ENCODE measurements at places on chromosomes 16 and 17.
A peak's percentile ranks its signal among the peaks of the same experiment; 100 is the strongest.

GRCh38 chr16:67163164-67163998 lies 1.2 kb upstream of the HSF4 start:
- H3K4me3 ChIP-seq = peak overlapping the region; percentile 54
- peaks cover 31% of the 10 kb centered on the region for H3K36me3 ChIP-seq
- no peak for DNase-seq

DNA sequence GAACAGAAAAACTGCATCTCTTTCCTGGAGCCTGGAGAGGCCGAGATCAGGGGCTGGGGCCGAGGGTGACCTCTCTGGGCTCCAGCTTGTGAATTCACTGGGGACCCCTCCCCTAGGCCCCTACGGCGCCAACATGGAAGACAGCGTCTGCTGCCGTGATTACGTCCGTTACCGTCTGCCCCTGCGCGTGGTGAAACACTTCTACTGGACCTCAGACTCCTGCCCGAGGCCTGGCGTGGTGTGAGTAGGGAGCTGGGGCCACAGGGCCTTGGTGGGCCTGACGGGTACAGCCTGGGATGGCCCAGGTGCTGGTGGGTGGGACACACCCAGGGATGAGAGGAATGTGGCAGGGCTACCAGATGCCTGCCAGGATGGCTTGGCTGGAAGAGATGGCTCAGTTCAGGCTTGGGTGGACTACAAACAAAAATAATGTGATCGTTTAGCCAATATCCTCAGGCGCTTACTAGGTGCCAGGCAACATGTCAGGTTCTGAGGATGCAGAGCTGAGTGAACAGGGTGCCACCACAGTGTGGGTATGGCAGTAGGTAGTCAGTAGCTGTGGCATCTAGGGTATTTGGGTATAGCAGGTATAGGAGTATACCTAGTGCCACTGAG lies 1.8 kb downstream of the CCL22 start:
- peaks cover 2% of the 10 kb centered on the region for H3K36me3 ChIP-seq
- H3K4me3 ChIP-seq = no peak overlapping the region
- DNase-seq = no peak
- H3K27ac ChIP-seq = no peak overlapping the region
- no peaks in the 10 kb centered on the region for H3K4me1 ChIP-seq
- H3K27me3 ChIP-seq = peaks cover 33% of the 10 kb centered on the region

DNA sequence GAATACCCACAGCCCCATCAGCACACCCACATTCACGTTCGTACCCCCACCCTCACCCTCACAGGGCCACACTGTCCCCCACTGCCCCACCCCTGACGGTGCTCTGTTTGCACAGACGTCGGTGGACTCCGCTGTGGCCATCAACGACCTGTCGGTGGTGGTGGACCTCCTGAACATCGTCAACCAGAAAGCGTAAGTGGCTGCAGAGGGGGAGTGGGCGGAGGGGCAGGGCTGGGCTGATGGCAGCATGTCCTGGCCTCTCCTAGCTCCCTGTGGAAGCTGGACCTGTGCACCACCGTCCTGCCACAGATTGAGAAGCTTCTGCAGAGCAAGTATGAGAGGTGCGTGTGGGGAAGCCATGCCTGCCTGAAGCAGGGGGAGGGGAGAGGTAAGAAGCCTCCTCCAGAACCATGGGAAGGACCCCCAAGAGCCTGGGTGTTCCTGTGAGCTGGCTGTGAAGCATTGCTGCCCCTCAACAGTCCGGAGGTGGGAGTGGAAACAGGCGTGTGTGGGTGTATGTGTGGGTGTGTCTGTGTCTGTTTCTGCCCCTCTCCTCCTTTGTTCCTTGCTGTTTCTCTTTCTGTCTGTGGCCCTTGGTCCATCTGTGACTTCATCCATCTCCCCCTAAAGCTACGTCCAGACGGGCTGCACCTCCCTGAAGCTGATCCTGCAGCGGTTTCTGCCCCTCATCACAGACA lies 20.3 kb downstream of the KATNB1 start:
- H3K36me3 ChIP-seq = peaks cover 9% of the 10 kb centered on the region
- no peak overlapping the region for H3K4me3 ChIP-seq
- H3K27ac ChIP-seq = no peak overlapping the region
- H3K4me1 ChIP-seq = peaks cover 4% of the 10 kb centered on the region
- no peaks in the 10 kb centered on the region for H3K27me3 ChIP-seq

DNA sequence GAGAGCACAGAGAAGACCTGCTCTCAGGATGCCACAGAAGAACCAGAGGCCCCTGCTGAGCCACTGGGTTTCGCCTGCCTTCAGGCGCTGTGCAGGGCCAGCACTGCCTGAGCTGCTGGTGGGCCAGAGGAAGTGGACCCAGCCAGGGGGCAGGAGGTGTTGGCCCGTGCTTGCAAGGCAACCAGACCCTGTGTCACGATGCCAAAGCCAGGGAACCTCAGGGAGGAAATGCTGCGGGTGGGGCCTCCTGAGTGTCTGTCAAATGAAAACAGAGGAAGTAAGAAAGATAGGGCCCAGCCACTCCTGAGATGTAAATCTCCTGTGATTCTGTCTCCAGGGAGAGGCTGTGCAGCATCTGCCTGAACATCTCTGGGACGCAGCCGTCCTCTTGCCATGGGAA lies 58.1 kb upstream of the ADORA2B start:
- H3K27me3 ChIP-seq = no peaks in the 10 kb centered on the region
- H3K4me3 ChIP-seq = no peak overlapping the region
- DNase-seq = no peak
- H3K4me1 ChIP-seq = peaks cover 9% of the 10 kb centered on the region
- no peaks in the 10 kb centered on the region for H3K36me3 ChIP-seq

DNA sequence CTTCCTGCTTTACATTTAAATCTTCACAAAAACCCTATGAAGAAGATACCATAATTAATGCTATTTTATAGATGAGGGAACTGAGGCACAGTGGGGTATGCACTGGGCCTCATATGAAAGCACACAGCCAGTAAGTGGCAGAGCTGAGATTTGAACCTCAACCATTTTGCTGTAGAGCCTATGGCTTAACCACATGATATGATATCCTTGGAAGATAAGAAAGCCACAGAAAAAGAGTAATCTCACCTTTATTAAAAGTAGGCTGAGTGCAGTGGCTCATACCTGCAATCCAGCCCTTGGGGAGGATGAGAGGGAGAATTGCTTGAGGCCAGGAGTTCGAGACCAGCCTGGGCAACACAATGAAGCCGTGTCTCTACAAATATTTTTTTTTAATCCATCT lies 15.0 kb upstream of the TOB1 start:
- no peaks in the 10 kb centered on the region for H3K36me3 ChIP-seq
- DNase-seq = no peak
- H3K27ac ChIP-seq = no peak overlapping the region
- H3K27me3 ChIP-seq = no peaks in the 10 kb centered on the region

DNA sequence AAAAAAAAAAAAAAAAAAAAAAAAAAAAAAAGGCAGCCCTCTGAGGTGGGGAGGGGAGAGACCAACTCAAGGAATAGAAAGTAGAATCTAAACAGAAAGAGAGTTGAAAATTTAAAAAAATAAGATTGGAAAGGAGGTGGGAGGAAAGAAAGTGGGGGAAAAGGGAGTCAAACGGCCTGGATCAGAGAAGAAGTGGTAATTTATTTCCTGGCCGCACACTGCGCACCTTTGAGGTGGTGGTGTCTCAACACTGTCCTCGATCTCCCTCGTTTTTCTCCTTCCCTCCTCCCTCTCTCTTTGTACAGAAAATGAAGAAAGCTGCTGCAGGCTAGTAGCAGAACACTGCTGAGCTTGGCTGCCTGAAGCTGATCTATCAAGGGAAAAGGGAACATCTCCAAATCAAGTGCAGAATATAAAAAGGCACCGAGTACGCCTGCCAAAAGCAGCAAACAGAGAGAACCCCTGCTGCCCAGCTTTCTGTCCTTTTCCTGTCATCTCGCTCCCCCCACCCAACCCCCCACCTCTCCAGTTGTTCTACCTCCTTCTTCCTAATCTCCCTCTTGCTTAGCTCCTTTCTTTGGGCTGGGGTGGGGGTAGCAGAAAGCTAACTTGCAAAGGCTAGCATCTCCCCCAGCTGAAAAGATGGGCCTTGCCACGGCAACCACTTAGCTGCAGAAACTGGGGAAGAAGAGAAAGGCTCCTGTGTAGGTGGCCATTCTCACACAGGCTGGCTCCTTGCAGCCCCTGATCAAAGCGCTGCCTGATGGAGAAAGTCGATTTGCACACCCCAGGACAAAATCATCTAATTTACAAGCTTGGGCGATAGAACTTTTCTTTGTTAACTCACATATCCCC lies 22.5 kb downstream of the AXIN2 start:
- H3K27me3 ChIP-seq = no peaks in the 10 kb centered on the region
- peaks cover 37% of the 10 kb centered on the region for H3K36me3 ChIP-seq
- no peak for DNase-seq

DNA sequence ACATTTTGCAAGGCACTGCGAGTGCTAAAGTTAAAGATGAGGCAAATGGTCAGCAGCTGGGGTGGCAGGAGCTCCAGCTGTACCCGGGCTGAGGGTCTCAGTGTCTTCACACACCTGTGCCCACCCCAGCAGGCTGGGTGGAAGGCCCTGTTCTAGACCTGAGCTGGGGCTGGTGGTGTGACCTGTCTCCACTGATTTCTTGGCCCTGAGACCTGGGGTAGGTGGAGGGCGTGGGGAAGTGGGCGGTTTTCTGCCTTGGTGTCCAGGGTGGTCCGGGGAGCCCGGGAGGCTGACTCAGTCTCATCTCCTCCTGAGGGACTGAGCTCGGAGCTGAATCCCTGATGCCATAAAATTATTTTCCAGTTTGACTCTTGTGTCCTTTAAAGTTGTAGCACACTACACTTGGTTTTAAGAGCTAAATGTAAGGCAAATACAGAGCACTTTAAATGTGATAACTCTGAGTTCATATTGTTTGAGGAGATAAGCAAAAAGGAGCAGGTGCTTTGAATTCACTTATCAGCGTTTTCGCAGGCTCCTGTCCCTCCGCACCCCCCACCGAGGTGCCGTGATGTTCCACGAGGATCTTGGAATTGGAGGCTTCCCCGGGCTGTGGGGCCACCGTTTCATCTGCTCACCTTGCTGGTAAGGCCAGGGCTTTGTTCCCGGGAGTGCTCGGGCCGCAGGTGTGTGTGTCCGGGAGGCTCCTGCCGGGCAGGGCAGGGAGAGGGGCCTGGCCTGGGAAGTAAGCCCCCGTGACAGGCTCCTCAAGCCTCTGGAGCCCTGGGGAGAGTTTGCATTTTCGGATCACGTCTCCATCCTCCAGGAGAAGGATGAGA lies 117.0 kb downstream of the AATF start:
- H3K27ac ChIP-seq = no peak overlapping the region
- no peaks in the 10 kb centered on the region for H3K4me1 ChIP-seq
- no peak overlapping the region for H3K4me3 ChIP-seq

DNA sequence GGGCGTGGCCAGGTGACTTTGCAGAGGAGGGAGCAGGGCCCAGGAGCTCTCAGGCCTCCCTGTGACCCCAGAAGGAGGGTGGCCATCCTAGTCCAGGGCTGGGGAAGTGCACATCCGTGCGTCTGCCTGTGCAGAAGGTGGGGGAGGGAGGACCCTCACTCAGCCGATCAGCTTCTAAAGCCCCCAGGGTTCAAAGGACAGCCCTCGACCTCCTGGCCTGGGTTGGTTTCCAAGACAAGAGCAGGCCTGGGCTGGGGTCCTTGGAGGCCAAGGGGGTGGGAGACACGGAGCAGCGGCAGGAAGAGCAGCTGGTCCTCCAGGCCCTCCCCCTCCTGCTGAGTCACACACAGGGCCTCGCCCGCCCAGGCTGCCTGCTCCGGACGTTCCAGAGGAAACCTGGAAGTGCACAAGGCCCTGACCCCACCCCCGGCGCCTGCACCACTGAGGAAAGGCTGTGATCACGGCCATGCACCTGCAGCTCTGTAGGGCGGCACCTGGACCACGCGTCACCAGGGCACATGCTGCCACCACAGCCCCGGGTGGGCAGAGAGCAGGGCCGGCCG lies 67.1 kb upstream of the ZNF469 start:
- H3K4me3 ChIP-seq = no peak overlapping the region
- peaks cover 32% of the 10 kb centered on the region for H3K27me3 ChIP-seq
- H3K27ac ChIP-seq = no peak overlapping the region

- no peak overlapping the region for H3K4me3 ChIP-seq
- H3K4me1 ChIP-seq = peaks cover 17% of the 10 kb centered on the region
- H3K27ac ChIP-seq = no peak overlapping the region
- peaks cover 54% of the 10 kb centered on the region for H3K27me3 ChIP-seq
- DNase-seq = peak; percentile 69
- peaks cover 2% of the 10 kb centered on the region for H3K36me3 ChIP-seq
Measured at GRCh38 chr17:8060274-8060673, 21.4 kb downstream of the ALOX15B start.

DNA sequence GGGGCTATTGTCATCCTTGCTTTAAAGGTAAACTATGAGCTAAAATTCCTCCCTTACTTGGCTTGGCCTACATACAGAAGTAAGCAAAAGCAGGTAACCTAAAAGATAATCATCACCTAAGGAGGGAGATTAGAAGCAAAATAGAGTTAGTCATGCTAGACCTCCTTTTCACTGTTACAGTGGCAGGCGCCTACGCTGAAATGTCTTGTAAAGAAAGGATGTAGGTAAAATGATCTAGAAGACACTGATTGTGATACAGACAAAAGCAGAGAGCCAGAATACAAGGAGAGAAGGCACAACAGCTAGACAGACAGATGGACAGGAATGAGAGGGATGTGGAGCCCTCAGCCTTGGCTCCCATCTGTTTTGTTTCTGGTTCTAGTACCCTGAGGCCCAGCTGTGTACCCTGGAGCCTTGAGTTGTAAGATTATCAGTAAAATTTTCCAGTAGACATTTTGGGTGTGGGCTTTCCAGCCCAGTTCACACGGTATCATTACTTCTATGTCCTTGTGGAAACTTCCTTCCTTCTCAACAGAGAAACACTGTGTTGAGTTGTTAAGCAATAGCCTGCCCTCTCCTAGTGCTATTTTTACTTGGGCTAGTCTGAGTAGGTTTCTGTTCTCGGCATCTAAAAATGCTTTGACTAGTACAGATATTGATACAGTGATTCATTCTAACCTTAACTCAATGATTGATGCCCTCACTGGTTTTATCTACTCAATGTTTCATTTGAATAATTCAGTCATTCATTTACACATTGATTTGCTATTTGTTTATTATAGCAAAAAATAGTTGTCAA lies 7.7 kb upstream of the C16orf78 start:
- H3K4me1 ChIP-seq = no peaks in the 10 kb centered on the region
- no peaks in the 10 kb centered on the region for H3K27me3 ChIP-seq
- DNase-seq = no peak
- H3K36me3 ChIP-seq = no peaks in the 10 kb centered on the region
